ENCODE measurements at places on chromosomes 7 and 10.

GRCh38 chr7:132508724-132509353 is 67.4 kb downstream of the PLXNA4 start:
- no peak for DNase-seq

DNA sequence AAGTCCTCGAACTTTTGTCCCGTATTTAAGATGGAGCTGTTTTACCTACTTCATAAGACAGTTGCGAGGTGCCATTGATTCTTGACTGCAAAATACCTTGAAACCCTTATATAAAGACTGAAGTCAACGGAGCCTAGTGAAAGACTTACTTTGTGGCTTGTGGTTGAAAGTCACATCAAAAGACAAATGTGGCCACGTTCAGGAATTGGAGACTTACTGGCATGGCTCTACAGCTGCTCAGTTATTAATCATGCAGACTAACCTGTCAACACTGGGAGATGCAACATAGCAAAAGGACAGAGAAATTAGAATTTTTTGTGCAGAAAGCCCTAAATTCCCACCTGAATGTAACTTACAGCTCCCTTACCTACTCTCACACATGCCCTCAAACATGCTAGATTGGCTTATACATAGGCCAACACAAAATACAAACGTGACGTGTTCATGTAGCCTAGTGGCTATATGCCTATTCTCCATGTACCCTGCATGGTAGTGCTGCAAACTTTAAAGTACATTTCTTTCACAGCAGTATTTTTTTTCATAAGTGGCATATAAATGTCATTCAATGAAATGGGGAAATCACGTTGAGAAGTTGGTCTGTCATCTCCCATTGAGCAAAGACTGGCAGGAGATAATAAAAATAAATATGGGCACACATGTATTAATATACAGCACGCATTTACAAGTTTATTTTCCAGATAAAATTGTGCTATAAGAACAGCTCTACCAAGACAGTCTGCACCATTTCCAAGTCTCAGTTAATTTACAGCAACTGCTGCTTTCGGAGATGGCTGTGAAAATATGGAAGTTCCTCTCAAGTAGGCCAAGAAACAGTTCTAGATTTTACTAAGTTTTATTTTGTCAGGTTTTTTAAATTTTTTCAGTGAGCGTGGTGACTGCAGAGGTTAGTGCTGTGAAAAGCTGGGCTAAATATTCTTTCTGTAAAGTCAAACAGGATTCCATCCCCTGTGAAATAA is 170.4 kb upstream of the C7orf33 start:
- peak; percentile 13 for DNase-seq

DNA sequence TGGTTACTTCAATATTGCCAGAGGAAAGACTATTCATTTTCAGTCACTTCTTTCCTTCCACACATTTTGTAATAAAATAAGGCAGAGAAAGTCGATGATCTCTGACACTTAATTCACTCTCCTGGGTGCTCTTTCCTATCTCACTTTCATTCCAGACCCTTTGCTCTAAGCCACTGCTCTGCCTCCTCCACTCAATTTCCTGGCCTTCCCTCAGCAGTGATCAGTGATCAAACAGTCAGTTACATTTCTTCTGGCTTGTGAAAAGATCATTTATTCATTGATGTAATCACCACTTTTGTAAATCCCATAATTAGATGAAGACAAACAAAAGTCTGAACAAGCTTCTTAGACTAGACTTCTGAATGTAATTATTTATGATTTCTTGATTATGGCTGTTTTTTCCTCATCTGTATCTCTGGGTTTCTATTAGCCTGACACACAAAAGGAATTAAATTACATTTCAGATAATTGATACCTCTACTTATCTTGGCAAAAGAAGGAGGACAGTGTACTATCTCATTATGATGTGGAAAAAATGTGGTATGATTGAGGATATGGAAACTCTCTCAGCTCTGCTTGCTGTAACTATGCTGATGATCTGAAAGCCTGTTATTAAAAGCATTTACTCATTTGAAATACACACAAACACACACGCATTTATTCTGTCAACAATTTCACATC is 1102.3 kb downstream of the GRM8 start:
- no peak for DNase-seq

- no peak for DNase-seq
Measured at GRCh38 chr10:69786791-69787190, 14.9 kb upstream of the COL13A1 start.

DNA sequence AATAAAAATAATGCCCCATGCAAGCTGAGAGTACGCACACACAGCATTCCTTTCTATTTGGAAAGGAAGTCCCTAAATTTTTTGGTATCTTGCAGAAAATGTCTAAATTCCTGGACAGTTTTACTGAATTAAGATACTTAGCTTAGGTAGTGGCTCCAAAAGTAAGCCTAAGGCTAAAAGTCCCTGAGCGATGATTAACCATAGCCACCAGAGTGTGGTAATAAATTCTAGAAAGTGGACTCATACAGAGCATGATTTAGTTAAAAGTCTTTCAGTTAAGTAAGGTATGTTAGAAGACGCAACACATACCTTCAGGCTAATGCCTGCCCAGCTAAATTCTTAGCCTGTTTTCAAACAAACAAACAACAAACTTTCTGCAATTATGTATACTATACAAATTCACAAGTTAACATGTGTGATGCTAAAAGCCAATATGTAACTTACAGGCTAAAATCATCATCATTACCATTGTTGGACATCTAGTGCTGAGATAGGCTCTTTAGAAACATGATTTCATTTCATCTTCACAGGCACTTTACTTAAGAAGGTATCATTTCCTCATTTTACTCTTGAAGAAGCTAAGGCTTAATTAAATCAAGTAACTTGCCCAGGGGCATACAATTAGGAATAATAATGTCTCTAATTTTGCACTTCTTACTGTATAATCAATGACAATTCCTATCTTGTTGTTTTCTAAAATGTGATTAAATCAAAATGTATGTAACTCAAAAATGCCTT is 261.4 kb upstream of the YAE1 start:
- no peak for DNase-seq

DNA sequence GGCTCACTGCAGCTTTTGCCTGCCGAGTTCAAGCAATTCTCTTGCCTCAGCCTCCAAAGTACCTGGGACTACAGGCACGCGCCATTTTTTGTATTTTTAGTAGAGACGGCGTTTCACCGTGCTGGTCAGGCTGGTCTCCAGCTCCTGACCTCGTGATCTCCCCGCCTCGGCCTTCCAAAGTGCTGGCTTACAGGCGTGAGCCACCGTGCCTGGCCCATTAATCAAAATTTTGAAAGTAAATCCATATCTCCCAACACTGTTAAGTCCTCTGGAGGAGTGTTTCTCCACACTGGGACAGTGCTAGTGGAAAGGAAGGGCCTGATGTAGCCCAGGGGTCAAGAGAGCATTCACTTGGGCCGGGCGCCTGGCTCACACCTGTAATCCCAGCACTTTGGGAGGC is 644.6 kb downstream of the SH2D4B start:
- DNase-seq = no peak

DNA sequence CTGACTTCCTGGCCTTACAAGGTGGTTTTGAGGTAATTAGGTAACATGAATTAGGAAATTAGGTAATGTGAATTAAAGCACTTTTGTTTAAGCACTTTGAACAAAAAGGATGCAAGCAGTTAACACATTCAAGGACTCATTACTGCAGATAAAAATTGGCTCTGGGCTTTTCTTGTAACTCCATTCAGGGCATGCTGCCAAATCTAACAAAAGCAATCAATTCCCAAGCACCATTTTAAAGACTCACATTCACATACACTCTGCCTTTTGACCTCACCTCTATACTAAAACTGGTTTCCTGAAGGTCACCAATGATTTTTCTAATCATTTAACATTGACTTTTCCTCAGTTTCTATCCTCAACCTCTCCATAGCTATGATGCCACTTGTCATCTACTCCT is 251.2 kb upstream of the RHOBTB1 start:
- DNase-seq = no peak

- DNase-seq = no peak
Measured at GRCh38 chr7:131327049-131327625, 539 bp upstream of the MKLN1 start.

GRCh38 chr7:3057066-3057420 is 13.4 kb upstream of the CARD11 start:
- no peak for DNase-seq

DNA sequence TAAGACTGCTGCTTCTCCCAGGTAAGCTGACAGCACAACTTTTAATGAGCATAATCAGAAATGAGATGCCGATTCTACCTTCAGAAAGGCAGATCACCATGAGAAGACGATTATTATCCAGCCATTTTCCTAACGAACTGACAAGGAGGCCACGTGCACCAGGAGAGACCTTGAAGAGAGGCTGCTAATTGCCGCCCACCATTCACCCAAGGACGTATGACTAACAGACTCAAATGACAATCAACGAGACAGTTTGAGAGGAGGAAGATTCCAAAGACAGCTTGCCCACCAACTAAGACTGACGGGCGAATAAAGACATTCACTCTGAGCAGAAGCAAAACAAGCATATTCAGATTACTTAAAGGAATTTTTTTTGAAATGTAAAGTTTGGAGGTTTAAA is 301.9 kb upstream of the TAC1 start:
- DNase-seq = no peak

DNA sequence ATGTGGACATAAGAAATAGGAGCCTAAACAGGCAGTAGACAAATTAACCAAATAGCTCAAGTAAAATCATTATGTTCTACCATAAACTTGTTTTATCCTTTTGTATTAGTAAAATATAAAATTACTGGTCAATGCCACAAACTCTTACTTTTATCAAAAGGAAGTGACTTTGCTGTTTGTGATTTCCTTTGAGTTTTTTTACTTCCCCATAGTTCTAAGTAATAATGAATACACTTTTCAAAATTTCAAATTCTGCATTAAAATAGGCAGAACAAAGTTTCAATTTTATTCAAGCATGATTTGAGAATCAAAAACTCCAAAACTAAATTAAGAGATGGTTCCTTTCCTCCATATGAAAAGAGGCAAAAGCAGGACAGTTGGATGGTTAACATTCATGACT is 139.7 kb upstream of the ABCB5 start:
- no peak for DNase-seq

DNA sequence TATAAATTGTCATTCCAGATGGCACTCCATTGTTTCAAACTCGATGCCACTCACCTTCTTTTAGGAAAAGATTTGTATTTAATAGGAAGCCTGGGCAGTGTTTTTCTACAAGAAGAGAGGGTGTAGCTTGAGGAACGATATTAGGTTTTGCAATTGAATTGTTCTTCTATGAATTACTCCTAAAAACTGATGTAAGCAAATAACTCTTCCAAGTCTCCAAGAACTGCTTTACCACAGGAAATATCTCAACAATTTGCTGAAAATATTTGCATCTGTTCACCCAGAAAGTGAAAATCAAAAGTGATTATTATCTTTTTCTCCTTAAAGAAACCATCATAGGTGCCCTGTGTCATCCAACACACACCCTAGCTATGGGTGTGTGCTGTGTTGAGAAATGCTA is 261.3 kb upstream of the MEOX2 start:
- no peak for DNase-seq

DNA sequence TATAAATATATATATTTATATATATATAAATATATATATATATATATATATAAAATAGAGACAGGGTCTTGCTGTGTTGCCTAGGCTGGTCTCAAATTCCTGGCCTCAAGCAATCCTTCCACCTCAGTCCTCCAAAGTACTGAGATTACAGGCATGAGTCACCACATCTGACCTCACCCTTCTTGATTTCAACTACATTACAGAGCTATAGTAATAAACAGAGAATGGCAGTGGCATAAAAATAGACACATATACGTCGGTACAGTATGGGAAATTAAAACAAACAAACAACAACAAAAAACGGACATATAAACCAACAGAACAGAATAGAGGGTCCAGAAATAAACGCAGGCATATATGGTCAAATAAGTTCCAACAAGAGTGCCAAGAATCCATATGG is 77.6 kb upstream of the PPP1R3A start:
- DNase-seq = no peak

DNA sequence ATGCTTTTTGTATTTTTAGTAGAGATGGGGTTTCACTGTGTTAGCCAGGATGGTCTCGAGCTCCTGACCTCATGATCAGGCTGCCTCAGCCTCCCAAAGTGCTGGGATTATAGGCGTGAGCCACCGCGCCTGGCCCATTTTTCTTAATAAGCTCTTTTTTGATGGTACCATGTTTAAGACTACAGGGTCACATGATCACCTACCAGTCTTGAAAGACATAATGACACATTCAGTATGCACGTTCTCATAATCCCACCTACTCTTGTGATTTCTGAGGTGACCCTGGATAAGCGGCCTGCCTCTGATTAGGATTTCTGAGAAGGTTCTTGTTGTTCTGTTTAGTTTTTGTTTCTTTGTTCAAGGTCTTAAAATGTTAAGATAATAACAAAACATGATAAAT is 43.7 kb upstream of the PLXNA4 start:
- no peak for DNase-seq

Data from stimulated activated naive CD8-positive, alpha-beta T cell treated with anti-CD3 and anti-CD28 coated beads, Interleukin-15, amount 100 ng/mL, for 72 hours (primary cell).